Testis (tissue), 5 donors: ENCODE measurements at places on chromosomes 5 and 9.

- DNase-seq: no peak
Measured at GRCh38 chr5:168482361-168482760, 3.9 kb upstream of the RARS1 start.

DNA sequence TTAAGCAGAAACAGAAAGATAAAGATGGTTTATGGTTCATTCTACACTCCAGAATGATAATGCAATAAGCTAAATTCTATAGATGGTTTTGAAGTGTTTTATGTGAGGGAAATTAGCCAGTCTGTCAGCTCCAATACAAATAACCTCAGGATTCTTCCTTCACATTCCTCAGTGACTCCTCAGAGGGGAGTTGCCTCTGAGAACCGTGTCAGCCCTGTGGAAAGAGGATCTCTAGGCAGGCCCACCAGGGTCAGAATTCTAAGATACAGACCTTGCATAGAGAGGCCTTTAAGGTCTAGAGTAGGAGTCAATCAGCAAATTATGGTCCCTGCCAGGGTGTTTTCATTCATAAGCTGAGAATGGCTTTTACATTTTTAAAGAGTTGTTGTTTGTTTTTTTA, 26.6 kb downstream of the RUSC2 start:
- no peak for DNase-seq

GRCh38 chr5:179355976-179356974, 11.0 kb upstream of the ADAMTS2 start:
- no peak for DNase-seq

DNA sequence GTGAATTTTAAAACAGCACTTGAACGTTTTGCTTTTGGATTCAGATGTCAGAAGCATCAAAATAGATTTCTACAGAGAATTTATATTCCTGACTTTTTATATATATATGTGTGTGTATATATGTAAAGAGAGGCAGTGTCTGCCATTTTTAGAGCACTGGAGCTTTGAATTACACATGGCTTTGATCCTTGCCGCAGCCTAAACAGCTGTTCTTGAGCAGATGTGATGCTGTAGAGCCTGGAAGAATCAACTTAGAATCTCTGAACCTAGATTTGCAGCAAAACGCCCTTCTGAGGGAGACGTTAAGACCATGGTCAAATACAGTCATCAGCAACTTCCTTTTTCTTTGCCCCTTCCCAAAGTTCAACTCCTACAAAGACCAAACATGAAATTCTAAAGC, 21.7 kb upstream of the C5orf47 start:
- no peak for DNase-seq

DNA sequence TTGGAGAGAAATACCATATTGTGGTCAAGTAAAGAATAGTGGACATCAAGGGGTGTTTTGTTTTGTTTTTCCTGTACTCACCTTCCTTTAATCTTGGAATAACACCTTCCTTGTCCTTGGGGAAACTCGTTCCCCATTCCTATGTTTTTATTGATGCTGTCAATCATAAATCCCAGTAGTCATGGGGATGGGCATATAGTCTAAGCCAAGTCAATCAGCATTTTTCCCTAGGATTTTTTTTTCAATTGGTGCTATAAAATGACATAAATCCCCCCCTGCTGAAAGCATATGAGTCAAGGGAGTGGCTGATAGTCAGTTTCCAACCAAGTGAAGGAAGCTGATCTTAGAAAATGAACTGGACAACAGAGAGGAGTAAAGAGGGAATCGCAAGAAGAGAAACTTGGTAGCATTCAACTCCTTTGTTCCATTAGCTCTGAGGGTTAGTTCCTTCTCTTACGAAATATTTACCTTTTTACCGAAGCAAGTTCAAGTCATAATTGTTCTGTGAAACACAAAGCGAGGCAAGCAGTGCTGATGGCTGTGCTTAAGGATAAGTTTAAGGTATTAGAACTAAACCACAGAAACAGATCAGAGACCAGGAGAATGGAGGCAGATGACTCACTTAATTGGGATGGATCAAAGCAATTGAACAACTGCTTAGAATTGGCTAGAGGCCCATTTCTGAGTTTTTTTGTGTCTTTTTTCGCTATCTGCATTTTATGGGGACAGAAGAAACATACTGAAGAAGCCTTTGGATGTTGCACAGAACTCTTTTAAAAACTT, 218.6 kb downstream of the SEMA6A start:
- DNase-seq: no peak

DNA sequence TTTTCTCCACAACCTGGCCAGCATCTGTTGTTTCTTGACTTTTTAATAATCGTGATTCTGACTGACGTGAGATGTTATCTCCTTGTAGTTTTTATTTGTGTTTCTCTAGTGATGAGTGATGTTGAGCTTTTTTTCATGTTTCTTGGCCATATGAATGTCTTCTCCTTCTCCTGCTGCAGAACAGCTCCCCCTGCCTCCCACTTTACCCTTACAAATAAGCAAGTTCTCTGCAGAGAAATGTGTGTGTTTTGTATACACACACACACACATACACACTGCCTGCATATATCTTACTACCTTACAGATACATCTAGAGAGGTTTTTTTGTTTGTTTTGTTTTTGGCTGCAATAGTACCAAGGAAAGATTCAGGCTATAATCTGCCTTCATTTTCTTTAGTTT, 88.7 kb upstream of the PHF24 start:
- DNase-seq: peak; percentile 48

GRCh38 chr9:134690946-134691694, 49.5 kb downstream of the COL5A1 start:
- DNase-seq: no peak

GRCh38 chr9:18666348-18666747, 192.4 kb downstream of the ADAMTSL1 start:
- no peak for DNase-seq

GRCh38 chr9:127835991-127836516, 18.4 kb downstream of the ENG start:
- no peak for DNase-seq

GRCh38 chr5:96070622-96071225, 109.1 kb upstream of the ELL2 start:
- DNase-seq: no peak

DNA sequence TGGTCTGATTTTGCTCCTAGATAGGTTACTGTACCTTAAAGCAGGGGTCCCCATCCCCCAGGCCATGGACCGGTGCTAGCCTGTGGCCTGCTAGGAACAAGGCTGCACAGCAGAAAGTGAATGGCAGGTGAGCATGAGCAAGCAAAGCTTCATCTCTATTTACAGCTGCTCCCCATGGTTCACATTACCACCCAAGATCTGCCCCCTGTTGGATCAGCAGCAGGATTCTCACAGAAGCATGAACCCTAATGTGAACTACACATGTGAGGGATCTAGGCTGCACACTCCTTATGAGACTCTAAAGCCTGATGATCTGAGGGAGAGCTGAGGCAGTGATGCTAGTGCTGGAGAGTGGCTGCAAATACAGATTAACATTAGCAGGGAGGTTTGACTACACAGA, 78.1 kb downstream of the DRD1 start:
- no peak for DNase-seq

DNA sequence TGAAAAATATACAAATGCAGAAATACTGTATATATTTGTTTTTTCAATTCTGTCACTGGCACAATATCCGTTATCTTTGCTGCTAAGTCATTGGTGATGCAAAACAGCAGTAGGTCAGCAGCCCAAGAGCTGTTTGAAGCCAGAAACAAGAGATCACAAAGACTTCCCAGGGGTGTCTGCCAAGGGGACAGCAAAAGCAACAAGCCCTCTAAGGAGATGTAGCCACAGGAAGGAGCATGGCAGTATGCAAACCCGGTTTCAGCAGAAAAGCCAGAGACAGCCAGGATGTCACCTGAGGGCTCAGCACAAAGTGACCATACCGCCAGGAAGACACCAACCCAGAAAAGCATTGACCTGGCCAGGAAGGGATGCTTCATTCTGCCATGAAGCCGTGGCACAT, 241.5 kb downstream of the ARRDC3 start:
- no peak for DNase-seq

- DNase-seq: peak; percentile 73
Measured at GRCh38 chr9:110767559-110768063, 99.0 kb downstream of the MUSK start.

DNA sequence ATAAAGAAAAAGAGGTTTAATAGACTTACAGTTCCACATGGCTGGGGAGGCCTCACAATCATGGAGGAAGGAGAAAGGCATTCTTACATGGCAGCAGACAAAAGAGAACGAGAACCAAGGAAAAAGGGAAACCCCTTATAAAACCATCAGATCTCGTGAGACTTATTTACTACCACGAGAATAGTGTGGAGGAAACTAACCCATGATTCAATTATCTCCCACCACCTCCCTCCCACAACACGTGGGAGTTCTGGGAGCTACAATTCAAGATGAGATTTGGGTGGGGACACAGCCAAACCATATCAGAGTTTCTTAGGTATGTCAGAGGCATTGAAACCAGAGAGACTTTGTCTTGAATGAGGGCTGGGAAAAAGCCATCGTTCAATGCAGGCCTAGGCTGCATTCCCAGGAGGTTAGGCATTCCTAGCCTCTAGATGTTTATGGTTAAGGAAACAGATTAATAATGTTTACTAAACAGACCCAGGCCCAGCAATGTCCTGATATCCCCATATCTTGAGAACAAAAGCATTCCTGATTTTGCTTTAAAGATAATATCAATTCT, 7.5 kb upstream of the PAIP1 start:
- no peak for DNase-seq

DNA sequence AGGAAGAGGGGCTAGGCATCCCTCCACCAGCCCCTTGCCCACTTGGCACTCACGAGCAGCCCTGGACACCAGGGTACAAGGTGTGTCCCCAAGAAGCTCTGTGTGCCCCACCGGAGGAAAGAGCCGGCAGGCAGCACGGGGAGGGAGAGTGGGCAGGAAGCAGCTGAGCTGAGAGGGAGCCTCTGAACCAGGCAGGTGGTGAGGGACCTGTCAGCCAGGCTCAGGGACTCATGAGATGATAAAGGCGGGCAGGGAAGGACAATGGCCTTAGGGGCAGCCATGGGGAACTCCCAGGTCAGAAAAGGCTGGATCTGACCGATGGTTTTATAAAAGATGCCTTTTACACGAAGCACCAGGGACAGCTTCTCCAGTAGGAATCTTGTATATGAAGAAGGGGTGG, 112.0 kb downstream of the VAV2 start:
- no peak for DNase-seq

- DNase-seq: no peak
Measured at GRCh38 chr9:37997636-37998374, 71.2 kb downstream of the SHB start.

- no peak for DNase-seq
Measured at GRCh38 chr9:102551346-102551745, 443.8 kb upstream of the CYLC2 start.

DNA sequence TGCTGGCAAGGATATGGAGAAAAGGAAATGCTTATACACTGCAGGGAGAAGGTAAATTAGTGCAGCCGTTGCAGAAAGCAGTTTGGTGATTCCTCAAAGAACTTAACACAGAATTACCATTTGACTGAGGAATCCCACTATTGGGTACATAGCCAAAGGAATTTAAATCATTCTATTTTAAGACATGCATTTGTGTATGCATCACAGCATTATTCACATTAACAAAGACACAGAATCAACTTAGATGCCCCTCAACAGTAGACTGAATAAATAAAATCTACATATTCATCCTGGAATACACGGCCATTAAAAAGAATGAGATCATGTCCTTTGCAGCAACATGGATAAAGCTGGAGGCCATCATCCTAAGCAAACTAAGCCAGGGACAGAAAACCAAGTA, 510.1 kb upstream of the CDH9 start:
- DNase-seq: no peak

GRCh38 chr5:154242964-154243376, 52.4 kb downstream of the GALNT10 start:
- DNase-seq: no peak

DNA sequence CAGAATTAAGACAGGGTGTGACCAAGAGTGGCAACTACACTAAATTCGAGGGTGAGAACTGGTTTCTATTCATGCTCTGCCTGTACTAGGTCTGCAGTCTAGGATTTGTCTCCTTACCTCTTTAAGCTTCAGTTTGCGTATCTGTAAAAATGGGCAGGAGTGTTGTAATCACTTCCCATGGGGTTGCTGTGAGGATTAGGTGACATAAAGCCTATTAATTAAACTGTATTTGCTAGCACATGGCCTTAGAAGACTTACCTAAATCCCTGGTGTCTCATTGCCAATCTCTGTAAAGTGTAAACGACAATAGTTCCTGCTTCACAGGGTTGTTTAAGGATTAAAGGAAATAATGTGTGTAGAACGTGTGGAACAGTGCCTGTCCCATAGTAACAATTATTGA, 193.6 kb downstream of the DRD1 start:
- no peak for DNase-seq

GRCh38 chr9:120212153-120212852, 367.7 kb downstream of the CDK5RAP2 start:
- no peak for DNase-seq

GRCh38 chr9:21994556-21995005, at the start of gene CDKN2B-AS1:
Gene CDKN2B-AS1, plus strand, starts transcription at chr9:21994791.
- DNase-seq: peak; percentile 78

- DNase-seq: no peak
Measured at GRCh38 chr5:55847837-55848236, 3.3 kb upstream of the IL31RA start.

GRCh38 chr9:9002826-9003583, 1203.4 kb upstream of the DMAC1 start:
- DNase-seq: peak; percentile 73

GRCh38 chr5:173733831-173734501, 117.5 kb upstream of the BOD1 start:
- no peak for DNase-seq

DNA sequence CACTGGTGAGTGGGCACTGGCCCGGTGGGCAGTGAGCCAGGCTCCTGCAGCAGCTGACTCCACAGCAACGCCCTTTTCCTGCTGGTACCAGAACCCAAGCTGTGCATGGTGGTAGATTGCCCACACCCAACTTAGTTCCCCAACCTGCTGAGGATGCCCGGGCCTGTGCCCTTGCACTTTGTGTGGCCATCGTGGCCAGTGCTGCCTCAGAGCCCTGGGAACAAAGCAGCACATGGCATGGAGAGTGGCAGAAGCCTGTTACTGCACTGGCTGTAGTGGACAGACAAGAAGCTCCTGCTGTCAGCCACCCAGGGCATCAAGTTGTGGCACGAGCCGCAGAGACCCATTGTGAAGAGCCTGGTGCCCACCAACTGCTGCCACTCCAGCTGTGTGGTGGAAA, 612.9 kb downstream of the DNAH5 start:
- DNase-seq: no peak

DNA sequence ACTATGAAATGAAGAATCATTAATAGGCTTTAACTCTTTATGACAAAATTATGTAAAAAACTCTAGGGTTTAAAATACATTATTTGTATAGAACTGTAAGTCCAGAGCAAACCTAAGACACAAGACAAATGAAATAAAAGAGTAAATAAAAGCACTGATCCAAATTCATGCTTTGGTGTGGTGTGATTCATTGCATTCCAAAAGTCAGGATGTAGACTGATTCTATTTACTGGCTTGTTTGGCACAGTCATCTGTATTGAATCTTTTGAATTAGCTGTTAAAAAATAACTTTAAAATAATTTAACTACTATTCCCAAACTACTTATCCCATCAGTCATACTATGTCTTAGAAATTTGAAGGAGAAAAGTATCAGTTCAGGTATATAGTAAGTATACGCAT, 31.1 kb downstream of the IL4 start:
- DNase-seq: no peak

- DNase-seq: no peak
Measured at GRCh38 chr5:131634238-131634637, 791 bp downstream of the RAPGEF6 start.
